ENCODE measurements at places on chromosomes 3 and 15.

GRCh38 chr3:176521531-176522175, 675.6 kb downstream of the TBL1XR1 start:
- DNase-seq, result no peak

DNA sequence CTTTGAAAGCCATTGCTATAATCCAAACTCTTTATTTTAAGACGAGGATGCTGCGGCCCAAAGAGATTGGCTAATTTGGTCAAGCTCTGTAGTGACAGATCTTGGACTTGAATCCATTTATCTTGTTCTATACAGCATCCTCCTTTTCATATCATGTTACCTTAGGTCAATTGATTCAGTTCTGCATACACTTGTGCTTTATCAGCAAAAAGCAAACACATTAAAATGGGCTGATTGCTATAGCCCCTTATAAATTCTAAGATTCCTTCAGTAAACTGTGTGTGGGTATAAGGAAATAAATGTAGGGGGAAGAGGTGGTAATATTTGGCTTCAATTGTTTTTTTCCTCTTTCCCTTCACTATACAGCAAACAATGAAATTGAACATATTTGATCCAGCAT, 40.1 kb upstream of the NECTIN3 start:
- no peak for DNase-seq

- DNase-seq, result no peak
Observed at GRCh38 chr3:182523836-182524235, 269.5 kb upstream of the ATP11B start.

GRCh38 chr15:55422089-55422488, 13.8 kb downstream of the PIERCE2 start:
- no peak for DNase-seq

GRCh38 chr3:59704292-59704691, 654.5 kb upstream of the CFAP20DC start:
- no peak for DNase-seq

DNA sequence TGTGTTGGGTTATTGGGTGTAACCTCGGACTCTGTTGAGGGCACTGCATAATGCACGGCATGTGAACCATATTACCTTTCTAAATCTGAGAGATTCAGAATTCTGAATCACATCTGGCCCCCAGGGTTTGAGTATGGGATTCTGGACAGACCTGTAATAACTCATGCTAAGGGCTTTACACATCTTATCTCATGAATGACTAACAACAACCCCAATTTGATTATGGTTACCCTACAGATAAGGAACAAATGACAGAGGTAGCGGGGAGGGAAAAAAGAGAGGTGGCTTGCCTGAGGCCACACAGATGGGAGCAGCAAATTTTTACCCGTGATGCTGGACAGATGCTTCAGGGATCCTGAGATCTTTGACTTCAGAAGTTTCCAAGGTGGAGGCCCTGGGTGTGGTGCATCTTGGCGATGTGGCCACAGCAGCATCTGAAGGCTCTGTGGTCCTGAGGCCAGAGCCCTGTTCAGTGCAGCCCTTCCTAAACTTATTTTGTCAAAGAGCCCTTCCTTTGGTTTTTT, 43.8 kb downstream of the POMGNT2 start:
- DNase-seq, result no peak

- no peak for DNase-seq
Observed at GRCh38 chr15:100198442-100198841, 143.3 kb downstream of the ADAMTS17 start.

DNA sequence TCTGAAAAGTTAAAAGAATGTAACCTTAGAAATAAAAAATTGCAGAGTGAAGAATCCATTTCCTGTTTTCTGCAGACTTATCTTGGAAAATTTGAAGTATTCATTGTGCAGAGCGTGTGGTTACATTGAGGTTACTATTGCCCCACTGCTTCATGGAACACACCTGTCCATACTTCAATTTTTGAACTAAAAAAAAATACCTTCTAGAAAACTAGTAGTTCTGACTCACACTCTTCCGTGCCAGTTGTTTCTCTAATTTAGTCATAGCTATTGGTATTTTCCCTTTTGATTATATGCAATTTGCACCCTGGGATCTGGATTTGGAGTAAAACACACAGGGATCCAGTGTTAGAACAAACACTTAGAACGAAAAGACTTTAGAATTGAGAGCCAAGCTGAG, 111.8 kb upstream of the LYSMD4 start:
- DNase-seq, result no peak

DNA sequence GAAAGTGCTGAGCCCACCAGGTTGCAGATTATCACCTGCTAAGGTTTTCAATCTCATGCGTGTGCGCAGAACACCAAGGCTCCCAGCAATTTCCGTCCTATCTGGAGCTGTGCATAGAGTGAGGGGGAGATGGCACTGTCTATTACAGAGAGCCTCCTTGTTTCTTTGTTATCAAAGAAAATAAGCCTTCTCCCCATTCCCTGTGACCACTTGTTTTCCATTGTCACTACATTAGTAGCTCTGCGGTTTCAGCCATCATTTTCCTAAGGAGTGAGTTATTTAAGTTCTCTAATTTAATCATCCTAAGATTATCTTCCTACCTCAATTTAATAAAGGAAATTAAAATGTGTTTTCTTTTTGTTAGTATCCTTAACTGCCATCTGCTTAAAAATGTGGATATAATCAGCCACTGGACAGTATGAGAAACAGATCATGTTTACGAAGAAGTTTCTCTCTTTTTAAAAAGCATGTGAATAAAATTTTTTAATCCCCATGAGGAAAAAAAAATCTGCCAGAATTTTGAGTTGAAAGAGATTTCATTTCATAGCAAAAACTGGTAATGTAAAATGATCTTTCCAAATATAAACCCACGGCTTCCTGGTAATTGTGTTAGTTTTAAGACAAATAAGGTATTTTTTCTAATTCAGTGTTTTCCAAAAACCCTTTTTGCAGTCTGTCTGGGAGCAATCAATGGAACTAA, 172.3 kb upstream of the UBE2E1 start:
- DNase-seq, result no peak

GRCh38 chr3:78736863-78737262, 1030.9 kb downstream of the ROBO1 start:
- DNase-seq, result no peak
